Psoas muscle (tissue), 8 donors: ENCODE measurements at places on chromosomes 5 and 9. TPM values are rescaled to one million over a fixed set of nuclear protein-coding genes. Genes with fewer than 3 reads are reported as not detected.

DNA sequence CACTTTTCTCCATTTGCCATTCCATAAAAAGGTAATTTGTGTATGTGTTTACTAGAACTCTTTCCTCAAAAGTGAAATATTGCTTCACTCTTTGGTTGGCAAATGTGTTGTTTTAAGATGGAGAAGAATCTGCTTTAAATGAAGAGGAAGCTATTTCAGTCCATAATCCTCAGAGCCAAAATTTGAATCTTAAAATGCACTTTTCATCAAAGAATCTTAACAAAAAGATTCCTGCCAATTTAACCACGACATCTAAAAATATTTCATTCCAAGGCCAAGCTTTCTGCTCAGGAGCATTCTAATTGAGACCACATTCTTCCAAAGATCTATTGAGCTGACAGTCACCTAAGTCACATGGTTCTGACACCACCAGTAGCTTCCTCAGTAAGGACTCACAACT is 7.5 kb downstream of the GABRB2 start:
- DNase-seq: no peak

DNA sequence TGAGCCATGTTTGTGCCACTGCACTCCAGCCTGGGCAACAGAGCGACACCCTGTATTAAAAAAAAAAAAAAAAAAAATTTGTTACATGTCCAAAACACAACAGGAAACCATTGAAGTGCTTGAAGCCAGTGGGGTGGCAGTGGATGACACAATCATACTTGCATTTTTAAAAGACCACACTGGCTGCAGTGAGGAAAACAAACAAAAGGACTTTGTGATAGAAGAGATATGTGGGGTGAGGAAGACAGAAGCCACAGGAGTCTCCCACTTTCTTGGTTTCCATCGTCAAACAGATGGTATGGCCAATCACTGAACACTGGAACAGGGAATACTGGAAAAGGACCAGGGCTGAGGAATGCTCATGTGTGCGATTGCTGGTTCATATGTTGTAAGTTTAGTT is 20.9 kb upstream of the COMMD10 start:
- DNase-seq: no peak

GRCh38 chr5:39518516-39518915 is 93.7 kb upstream of the DAB2 start:
- DNase-seq: no peak

GRCh38 chr9:27261517-27262211 is 35.3 kb downstream of the EQTN start:
- DNase-seq: no peak

DNA sequence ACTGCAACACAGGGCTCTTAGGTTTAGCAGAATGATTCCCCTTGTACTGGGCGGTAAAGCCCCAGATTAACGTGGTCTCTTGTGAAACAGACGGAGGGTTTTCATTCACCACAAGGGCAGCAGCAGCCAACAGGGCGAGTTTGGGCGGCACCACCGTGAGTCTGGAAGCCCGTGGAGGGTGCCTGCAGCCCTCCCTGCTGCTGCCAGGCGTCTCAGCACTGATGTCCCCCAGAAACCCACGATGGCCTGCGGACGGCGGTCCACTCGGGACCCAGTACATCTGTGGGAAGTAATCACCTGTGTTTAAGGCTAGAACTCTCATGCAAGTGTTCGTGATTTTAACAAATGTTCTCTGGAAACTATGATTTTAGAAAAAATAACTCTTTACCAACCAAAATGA is 67.8 kb downstream of the IRX2 start:
- DNase-seq: no peak

Gene QRFP
- not detected for total RNA-seq

Gene NPDC1
- 22.9 TPM for total RNA-seq

Gene GPRIN1
- total RNA-seq: 0.71 TPM
